ENCODE measurements at places on chromosomes 2 and 18.

DNA sequence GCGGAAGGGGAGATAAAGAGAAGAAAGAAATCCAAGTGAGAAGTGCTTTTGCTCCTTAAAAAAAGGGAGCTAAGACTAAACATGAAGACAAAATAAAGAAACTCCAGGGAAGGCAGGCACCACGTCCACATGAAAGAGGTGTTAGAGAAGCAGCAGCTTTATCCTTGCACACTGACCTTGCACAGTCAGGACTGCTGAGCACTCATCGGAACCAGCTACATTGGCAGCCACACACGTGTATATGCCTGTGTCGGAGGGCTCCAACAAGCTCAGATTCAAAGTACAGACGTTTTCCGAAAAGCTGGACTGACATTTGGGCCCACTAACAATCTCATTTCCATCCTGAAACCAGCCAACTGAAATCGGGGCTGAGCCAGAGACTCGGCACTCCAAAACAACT lies 88.2 kb downstream of the TTN start:
- no peak for DNase-seq

GRCh38 chr2:15298770-15299169 lies 262.4 kb downstream of the NBAS start:
- DNase-seq, result no peak

DNA sequence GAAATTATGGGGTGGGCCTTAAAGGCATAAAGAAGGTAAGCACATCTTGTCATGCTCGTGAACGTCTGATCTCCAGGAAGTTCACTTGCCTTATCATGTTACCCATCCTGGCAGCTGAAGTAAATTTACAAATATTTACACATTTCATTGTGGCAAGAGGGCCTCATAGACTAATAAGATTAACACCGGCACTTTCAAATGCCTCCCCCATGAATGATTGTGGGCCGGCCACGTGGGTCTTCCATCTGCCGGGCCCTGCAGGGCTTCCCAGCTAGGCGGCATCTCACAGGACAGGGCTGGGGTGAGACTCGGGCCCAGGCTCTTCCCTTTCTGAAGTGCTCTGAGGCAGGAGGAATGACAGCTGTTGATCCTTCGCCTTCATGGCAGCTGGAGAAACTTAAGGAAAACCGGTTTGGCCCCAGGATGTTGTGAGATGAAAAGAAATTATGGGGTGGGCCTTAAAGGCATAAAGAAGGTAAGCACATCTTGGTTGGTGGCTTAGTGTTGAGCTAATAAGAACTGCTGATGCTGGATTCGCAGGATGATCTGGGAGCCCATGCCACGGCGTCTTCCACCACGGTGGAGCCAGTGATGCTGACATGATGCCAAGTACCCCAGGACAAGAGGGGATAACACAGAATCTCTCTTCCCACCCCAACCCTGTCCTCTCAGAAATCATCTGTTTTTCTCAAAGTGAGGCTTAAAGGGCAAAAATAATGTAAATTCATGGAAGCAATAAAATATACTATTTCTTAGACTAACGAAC lies 176.3 kb downstream of the SEPTIN10 start:
- no peak for DNase-seq

DNA sequence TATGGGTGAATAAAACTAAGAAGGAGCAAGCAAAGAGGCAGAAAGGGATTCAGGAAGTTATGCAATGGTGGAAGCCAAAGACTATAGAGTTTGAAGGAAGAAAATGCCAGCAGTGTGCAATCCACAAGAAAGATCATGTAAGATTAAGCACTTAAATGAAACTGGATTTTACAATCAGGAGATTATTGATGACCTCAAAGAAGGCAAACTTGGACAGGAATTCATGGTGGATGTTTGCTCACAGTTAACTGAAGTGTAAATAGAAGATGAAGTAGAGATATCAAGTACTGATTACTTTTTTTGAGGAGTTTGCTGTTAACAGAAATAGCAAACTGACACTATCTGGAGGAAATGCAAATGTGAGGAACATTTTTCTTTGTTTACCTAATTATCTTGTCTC lies 308.9 kb downstream of the RND3 start:
- DNase-seq, result no peak

DNA sequence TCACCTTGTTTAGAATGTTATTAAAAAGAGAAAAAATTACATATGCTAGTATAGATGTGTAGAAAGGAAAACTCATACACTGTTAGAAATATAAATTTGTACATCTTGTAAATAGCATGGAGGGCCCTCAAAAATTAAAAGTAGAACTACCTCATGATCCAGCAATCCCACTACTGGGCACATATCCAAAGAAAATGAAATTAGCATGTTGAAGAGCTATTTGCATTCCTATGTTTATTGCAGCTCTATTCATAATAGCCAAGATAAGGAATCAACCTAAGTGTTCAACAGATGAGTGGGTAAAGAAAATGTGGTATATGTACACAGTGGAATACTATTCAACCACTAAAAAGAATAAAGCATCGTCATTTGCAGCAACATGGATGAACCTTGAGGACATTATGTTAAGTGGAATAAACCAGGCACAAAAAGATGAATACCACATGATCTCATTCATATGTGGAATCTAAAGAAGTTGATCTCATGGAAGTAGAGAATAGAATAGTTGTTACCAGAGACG lies 251.5 kb upstream of the THUMPD2 start:
- DNase-seq, result no peak

DNA sequence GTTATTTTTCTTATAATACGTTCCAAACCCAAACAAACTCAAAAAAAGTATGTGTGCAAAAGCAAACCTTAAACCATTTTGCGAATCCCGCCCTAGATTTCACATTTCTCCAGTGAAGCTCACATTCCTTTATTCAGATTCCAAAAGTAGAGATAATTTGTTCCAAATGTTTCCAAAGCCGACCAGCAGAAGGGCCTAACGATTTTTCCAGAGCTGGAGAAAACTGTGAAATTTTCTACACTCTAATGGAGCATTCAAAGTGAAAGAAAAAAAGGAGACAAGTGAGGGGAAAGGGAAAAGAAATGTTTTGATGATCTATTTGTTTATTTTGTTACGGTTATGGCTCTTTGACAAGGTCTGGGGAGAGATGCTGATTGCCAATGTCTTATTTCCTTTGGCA lies 286.5 kb upstream of the SLC14A2 start:
- DNase-seq, result no peak

DNA sequence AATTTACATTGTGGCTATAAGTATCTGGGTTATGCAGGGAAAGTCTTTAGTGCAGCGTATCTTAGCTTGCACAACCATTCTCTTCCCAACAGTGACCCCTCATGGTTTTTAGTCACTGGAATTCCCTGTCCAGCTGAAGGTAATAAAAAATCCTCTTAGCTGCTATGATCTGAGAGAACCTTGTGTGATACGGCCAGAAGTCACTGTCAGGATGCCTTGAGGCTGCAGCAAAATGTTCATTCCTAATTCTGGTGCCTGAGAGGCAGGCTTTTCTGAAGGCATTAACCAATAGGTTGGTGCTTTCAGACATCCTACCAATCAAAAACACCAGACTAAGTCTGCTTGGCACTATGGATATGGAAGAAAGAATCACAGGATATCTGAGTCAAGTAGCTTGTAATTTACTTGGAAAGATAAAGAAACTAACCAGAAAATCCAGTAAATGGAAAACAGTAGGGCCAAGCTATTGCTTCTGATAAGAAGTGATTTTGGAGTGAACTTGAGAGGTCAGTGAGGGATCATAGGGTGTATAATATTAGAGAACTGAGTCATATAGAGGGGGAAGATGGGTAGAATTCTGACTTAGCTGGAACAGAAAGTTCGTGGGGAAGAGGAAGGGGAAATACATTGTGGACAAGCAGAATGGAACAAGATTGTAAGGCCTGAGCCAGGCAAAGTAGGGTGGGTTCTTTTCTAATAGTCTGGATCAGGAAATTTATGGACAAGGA lies 89.0 kb upstream of the SLC14A2 start:
- peak; percentile 11 for DNase-seq

DNA sequence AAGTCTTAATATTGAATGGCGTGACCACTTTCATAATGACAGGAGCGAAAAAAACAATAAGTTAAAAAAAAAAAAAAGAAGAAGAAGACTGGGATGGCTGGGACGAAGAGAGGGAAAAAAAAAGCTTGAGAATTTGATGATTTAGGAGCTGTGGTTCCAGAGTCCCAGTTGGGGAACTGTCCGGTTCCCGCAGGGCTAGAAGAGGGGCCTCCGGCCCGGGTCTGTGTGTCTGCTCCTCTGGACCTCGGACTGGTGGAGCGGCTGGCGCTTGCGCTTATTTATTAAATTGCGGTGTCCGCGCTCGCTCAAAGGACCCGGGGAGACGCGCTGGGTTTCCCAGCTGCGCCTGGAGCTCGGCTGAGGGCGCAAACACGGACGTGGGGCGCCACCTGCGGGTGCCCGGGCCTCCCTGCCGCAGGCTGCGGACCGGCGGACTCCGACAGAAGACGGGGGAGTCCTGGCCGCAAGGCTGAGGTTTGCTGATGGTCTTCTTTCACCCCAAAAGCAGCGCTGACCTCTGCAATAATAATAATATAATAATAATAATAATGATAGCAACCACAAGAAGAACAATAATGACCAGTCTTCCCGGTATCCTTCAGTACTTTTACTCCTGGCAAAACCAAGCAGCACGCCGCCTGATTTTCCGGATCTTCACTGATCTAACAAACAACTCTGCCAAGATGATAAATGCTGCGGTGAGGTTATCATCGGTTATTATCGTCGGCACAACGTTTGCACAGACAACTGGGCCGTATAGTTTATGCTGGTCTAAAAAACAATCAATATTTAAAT lies at the start of gene CBLN2:
CBLN2 (minus strand) TSS at position 251 of the 795 bp plus-strand sequence. CDS start 2,182 bp downstream, outside the sequence.
- peak; percentile 60 for DNase-seq

GRCh38 chr18:63140038-63140450 lies 179.5 kb downstream of the BCL2 start:
- no peak for DNase-seq

DNA sequence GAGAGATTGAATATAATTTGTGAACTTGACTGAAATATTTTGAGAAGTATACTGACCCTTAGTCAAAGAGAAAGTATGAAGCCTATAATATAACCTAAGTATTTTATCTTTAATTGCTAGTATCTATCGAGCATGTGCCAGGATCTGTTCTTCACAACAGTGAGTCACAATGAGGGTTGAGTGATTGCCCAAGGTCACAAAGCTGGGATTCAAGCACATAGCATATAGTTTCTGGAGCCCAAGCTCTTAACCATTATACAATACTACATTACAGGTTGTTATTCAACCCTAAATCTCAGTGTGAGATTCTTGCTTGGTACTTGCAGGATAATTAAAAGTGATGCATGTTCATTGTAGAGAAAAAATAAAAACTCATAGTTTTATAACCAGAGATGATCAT lies 97.2 kb downstream of the RAB3GAP1 start:
- no peak for DNase-seq

- DNase-seq, result no peak
These were observed 96.4 kb downstream of the USP40 start for GRCh38 chr2:233470011-233470687.

DNA sequence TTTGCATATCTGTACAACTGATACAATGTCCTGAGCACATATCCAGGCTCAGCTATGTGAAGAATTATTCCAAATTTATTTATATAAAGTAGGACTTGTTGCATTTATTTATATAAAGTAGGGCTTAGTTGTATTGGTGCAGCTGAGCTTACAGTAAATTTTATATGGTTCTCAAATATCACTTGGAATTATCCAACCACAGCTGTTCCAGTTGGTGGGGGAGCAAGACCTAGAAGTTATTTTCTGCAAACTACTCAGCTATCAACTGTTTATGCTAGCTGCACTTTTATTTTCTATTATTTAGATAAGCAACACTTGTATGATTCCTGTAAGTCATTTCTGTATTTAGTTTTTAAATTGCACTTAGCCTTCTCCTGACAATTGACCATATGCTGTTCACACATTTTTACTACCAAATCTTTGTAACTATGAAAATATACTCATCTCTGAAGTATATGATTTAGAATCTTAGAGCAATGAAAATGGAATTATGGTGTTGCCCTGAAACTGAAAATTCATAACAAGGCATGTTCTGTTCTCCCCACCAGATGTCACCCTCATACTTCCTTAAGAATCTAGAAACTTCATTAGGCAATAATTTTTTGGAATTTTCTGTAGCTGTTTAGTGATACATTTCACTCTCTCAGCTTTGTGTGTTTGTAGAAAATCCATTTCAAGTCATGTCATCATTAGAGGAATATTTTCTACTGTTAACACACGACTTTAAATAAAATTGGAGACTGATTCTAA lies 157.0 kb upstream of the CBLN2 start:
- DNase-seq, result peak; percentile 25

DNA sequence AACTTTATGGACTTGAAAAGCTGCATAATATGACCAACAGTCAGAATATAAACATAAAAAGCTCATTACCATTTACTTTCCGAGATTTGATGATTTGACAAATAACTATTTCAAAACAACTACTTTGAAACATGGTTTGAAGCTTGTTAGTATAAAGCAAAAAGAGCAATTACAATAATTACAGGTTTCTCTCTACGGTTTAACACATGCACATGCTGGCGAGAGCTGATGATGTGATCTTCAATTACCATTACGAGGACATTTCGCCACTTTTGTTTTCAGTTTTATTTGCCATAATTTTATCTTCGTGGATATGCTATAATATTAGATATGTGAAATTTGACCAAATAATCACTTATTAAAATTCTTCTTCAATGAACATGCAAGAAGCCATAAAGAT lies 270.1 kb downstream of the TCF4 start:
- no peak for DNase-seq

DNA sequence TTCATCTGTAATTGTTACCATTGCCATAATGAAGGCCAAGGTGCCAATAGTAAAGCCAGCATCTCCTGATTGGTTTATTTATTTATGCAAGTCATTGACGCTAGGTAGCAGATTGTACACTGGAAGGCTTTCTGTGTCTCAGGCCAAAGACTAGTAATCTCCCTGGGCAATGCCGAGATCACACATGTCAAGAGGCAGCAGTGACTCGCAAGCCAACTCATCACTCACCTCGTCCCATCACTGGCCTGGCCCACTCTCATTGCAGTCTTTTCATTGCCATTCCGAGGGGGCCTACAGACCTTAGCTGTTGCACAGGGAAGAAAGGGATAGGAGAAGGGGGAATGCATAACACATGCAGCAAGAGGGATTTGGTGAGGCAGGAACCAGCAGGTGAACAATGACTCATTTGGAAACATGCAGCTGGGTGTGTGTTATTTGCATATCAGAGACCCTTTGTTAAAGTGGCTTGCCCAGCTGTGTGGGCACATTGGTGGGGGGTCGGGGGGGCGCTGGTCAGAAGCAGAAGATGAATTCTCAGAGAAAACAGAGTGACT lies 448.7 kb upstream of the HNRNPA3 start:
- DNase-seq, result no peak

DNA sequence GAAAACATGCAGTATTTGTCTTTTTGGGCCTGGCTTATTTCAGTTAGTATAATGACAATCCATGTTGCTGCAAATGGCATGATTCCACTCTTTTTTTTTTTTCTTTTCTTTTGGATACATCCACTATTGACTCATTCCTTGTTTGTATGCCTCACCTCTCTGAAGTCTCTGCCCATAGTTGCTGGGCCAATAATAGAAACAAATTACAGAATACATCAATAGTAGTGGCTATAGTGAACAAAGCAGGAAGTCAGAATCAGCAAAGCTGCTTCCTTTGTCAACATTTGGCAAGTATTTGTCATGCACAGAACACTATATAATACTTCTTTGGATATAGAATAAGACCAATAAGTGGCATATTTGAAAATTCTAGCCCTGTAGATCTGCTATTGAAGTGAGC lies 609.7 kb downstream of the STK39 start:
- no peak for DNase-seq

- DNase-seq, result no peak
These were observed 67.9 kb upstream of the GLS start for GRCh38 chr2:190812506-190813294.
